ENCODE measurements at places on chromosomes 5 and 9. TPM values are rescaled to one million over a fixed set of nuclear protein-coding genes. Genes with fewer than 3 reads are reported as not detected.

The GPR150 gene
- 0.43 TPM for total RNA-seq

The NFX1 gene
- 65.4 TPM for total RNA-seq

The TMEM232 gene
- 3.0 TPM for total RNA-seq

The PRRX2 gene
- total RNA-seq, result 1.1 TPM

The DRD1 gene
- not detected for total RNA-seq

The OLFM1 gene
- 0.49 TPM for total RNA-seq

The LCN9 gene
- not detected for total RNA-seq

The POLE3 gene
- 50.9 TPM for total RNA-seq

The SPINK13 gene
- total RNA-seq, result not detected

The FCN2 gene
- not detected for total RNA-seq

The INSL4 gene
- not detected for total RNA-seq

The QRFP gene
- not detected for total RNA-seq

The SLC25A48 gene
- total RNA-seq, result not detected

The FGF1 gene
- total RNA-seq, result not detected

The ARID3C gene
- total RNA-seq, result 0.36 TPM

The TPPP gene
- total RNA-seq, result 0.08 TPM

All from naive thymus-derived CD4-positive, alpha-beta T cell (primary cell).